ENCODE measurements at places on chromosomes 7 and 10.

DNA sequence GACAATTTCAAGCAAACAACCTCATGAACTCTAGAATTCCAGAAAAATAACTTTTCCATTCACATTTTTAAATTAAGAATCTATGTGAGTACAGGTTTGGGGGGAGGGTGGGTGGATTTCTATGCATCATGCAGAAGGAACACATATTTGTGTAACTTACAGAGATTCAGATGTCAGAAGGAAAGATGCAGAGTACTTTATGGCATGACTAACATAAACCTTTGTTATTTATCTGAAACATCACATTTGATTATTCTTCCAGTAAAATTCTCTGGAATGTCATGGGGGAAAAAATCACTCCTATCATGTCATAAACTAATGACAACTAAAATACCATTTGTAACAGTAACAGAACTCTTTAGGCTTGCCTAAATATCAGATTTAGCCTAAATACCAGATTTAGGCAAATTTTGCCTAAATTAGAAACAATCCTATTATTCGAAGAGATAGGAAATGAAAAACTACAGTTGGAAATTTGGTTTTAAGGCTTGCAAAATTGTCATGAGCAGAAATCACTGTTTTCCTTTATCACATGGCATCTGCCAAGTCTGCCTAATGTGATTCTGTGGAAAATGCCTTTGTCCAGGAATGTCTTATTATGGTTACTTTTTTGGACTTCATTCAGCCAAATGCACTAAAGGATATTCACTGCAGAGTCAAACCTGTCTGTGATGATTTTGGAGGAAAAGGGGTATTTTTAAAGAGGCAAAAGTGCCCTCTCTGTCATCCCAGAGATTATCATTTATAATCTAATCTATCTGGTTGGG is 527.7 kb upstream of the CELF2 start:
- no peak for DNase-seq

DNA sequence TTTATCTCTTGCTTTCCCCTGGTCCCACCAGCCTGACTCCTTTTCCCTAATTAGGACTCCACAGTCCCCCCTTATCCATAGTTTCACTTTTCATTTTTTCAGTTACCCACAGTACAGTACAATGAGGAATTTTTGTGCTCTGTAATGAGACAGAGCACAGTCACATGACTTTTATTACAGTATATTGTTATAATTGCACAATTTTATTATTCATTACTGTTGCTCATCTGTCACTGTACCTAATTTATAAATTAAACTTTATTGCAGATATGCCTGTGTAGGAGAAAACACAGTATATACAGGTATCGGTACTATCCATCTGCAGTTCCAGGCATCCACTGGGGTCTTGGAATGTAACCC is 125.4 kb downstream of the KCNMA1 start:
- DNase-seq: no peak

DNA sequence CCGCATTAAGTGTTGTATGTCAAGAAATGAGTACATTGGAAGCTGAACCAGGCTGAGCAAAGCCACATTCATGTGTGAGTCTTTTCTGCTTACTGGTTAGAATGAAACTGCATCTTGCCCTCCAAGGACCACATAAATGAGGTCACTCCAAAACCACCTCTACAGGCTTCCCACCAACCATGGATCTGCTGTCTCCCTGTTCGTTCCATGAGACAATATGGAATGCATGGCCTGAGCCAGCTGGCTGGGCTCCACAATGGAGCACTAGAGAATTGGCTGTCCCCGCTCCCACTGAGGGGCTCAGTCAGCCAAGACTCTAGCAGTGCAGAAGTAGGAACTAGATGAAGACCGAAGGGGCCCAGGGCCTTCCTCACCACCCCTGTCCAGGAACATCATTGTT is 120.8 kb downstream of the TNS3 start:
- DNase-seq: no peak

DNA sequence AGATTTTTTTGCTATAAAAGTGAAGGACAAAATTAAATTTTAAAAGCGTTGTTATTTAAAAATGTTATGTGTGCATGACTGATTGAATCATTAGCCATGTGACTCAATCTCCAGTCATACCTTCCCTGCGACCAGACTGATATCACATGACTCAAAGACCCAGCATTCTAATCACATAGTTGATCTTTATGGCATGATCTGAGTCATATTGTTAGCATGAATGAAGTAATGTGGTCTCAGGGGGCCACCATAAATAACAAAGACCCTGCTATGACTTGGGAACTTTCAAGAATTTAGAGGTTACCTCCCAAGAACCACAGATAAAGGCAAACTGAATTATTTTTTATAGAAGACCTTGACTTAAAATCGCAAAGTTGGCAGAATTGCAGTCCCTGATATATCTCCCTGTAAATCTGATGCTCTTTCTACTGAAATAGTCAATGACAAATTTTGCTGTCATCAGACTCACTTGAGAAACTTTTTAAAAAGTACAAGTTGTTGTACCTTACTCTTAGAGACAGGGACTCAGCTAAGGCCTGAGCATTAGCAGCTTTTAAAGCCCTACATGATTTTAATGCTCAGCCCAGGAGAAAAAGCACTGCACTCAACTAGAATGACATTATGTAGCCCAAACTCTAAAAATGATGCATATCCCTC is 717.3 kb downstream of the XPNPEP1 start:
- no peak for DNase-seq

DNA sequence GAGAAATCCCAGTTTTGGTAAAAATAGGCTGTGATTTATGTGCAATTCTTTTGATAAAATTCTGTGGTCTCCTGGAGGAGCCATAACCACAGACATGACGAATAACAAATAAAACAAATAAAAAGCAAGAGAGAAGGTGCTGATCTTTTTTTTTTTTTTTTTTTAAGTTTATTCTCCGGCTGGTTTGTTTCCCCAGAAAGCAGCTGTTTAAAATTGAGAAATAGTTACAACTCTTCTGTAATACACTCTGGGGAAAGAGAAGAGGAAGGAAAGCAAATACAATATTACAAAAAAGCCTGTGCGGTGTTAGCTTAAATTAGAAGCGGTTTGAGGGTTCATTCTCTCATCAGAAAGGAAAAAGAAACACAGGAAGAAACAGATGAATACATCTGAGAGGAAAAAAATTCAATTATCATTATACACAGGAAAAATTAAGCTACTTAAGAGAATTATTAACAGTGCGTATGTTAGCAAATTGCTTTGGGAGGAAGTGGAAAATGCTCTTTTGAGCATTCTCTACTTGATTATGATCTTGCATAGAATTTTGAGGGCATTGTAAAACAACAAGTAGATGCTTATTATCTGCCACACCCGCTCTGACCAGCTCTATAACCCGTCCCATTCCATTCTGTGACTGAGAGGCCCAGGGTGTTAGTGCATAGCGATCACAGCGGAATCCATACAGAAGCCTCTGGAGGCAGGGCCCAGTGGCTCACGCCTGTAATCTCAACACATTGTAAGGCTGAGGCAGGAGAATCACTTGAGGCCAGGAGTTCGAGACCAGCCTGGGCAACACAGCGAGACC is 40.6 kb upstream of the WAC start:
- no peak for DNase-seq

- no peak for DNase-seq
These were observed 595 bp upstream of the SUMF2 start for GRCh38 chr7:56063500-56063881.

DNA sequence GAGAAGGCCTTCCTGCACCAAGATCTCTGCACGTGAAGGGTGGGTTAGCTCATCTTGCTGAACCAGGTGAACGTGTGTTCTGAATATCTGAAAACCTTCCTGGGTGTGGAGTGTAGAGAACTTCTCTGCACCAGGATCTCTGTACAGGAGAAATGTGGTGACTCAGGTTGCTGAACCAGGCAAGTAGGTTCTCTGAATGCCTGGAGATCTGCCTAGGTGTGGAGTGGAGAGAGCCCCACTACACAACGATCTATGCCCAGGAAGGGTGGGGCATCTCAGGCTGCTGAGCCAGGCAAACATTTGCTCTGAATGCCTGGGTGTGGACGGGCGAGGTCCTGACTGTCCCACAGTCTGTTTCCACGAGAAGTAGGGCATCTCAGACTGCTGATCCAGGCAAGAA is 1002.3 kb upstream of the KCND2 start:
- DNase-seq: no peak

GRCh38 chr7:73742753-73743641 is 4.4 kb upstream of the ABHD11 start:
- DNase-seq: no peak

GRCh38 chr7:79736418-79736817 is 283.0 kb upstream of the MAGI2 start:
- DNase-seq: no peak

DNA sequence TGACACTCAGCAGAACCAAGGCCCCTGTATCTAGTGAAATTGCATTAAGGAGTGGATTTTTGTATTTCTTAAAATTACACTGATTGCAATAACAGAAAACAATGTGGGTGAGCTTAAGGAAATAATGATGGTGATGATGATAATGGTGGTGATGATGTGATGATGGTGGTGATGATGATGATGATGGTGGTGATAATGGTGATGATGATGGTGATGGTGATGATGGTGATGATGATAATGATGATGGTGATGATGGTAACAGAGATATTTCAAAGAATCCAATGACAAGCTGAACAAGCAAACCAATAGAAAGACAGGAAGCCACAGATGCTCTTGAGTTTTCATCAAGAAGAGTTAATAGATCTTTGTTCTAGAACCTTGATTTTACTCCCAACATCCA is 630.7 kb upstream of the AUTS2 start:
- no peak for DNase-seq

- no peak for DNase-seq
These were observed 86.5 kb downstream of the DKK1 start for GRCh38 chr10:52400562-52400961.

GRCh38 chr7:47007471-47007870 is 574.4 kb downstream of the TNS3 start:
- no peak for DNase-seq

DNA sequence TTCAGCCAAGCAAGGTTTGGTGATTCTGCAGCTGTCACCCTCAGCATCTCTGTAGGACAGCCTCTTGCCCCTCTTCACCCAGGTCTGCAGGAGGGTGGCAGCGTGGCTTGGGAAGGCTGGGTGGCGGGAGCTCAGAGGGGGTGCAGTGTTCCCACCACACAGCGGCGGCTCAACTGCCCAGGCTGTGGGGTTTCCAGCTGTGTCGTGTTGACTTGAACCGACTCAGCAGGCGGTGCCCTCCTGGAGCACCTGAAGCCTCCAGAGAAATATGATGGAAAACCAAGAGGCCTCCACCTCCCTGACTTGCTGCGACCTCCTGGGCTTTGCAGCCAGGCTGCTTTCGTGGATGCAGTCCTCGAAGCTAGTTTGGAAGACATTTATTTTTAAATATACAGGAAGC is 68.0 kb upstream of the KLF6 start:
- DNase-seq: no peak

- DNase-seq: no peak
These were observed 82.6 kb downstream of the PRKG1 start for GRCh38 chr10:51156926-51157325.

DNA sequence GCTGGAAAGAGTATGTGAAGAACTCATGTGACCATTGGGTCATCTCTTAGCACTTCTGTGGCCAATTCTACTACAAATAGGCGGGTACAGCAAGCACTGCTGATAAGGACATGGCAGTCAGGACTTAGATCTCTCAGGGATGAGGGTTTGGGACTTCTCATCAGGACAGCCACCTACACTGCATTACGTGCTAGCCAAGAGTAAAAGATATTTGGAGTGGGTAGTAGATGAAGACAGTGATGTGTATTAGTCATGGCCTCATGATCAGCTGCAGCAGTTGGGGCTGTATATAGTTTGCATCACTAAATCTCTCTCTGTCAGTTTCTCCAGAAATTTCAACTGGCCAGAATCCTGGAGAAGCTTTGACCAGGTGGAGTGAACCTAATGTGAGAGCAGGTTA is 9.2 kb downstream of the TAS2R60 start:
- DNase-seq: no peak

DNA sequence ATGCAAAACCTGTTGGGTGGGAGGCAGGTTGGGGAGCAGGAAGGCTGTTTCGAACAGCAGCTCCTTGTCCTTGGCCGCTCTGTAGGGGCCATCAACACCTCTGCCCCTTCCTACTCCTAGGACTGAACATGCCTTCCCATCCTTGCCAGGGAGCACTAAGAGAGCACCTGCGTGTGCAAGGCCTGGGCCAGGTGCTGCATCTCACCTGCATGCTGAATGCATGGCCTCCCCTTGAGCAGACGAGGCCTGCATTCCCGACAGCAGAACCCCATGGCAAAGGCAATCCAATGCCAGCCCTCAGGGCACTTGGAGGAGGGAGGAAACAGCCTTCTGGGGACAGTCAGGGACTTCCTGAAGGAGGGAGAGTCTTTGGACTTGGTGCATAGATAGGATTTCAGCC is 11.0 kb downstream of the VSIR start:
- no peak for DNase-seq

DNA sequence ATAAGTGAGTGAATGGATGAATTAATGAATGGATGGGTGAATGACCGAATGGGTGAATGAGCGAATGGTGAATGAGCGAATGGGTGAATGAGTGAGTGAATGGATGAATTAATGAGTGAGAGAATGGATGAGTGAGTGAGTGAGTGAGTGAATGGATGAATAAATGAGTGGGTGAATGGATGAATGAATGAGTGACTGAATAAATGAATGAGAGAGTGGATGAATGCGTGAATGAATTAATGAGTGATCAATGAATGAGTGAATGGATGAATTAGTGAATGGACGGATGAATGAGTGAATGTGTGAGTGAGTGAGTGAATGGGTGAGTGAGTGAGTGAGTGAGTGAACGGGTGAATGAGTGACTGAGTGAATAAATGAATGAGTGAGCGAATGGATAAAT is 49.5 kb upstream of the HMX3 start:
- DNase-seq: no peak

- DNase-seq: no peak
These were observed 85.5 kb downstream of the SLC25A13 start for GRCh38 chr7:96236198-96237039.

DNA sequence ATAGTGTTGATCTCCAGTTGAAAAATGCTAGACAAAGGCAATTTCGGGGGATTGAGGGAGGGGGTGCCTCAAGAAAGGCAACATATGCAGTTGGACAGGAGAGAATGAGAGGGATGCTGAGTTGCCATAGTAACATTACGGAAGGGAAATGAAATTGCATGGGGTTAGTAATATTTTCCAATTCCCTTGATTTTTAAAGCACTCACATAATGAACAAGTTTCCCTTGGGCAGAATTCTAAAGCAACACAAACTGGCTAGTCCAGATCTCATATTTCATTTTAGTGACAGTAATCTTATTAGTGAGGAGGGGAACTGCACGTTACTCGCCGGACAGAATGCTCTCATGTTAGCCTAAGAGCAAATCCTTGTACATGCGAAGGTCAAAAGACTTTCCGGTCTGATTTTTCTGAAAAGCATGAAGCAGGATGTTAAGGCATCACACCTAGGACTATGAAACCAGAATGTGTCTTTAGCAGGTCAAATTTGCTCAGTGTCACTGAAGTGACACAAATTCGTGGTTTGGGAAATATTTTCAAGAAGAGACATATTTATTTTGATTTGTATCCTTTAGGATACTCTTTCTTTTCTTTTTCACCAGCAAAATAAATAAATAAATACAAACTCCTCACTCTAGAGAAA is 165.5 kb downstream of the ANK3 start:
- no peak for DNase-seq

- DNase-seq: no peak
These were observed 49.9 kb upstream of the CD36 start for GRCh38 chr7:80588591-80588990.

- peak; percentile 23 for DNase-seq
These were observed 221.9 kb upstream of the SEMA3C start for GRCh38 chr7:81140775-81141174.

- DNase-seq: no peak
These were observed 41.8 kb downstream of the MTURN start for GRCh38 chr7:30176463-30177109.

GRCh38 chr7:144723301-144723700 is 112.6 kb downstream of the TPK1 start:
- DNase-seq: no peak

- no peak for DNase-seq
These were observed 23.0 kb downstream of the TCF7L2 start for GRCh38 chr10:112973046-112973445.
